ENCODE measurements at places on chromosomes 3 and 15.

DNA sequence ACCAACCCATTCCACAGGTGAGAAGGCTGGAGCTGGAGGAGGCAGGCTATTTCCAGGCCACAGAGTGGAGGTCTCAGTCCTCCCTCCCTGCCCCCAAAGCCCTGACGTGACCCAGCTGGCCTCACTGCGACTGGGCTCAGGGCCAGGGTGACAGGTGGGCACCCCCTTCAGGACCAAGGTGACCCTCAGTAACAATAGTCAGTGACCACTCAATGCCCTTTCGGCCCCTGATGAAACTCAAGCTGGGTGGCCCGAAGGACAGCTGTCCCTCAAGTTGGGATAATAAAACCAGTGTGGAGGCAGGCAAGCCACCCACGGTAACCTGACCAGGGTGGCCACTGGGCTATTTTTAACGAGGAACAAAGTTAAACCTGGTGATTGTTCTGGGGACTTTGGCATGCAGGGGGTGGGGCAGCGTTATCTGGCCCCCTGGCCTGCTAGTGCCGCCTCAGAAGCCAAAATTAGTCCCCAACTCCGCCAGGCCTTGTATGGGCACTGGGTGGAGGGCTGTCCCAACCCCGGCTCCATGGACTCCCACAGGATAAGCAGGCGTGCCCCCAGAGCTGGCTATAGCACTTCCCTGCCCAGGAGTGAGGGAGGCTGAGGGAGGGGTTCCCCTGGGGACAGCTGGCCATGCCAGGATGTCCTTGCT lies 1.1 kb downstream of the TNNC1 start:
- no peak for DNase-seq

DNA sequence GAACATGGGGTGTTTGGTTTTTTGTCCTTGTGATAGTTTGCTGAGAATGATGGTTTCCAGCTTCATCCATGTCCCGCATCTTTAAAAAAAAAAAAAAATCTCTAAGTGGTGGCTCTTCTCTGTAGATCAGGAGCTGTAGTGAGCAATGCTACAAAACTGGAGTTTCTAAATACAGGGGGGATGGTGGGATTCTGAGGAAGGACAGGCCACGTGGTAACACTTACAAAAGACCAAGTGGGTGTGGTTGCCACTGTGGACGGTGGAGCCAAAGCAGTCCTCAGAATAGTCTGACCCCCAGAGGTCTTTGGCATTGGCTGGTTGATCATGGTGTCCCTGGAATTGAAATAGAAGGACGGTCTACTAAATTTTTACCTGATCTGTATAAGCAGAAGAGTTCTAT lies 7.7 kb downstream of the CCRL2 start:
- DNase-seq = no peak

- peak; percentile 52 for DNase-seq
Observed at GRCh38 chr3:192844836-192845525, 72.7 kb downstream of the MB21D2 start.

DNA sequence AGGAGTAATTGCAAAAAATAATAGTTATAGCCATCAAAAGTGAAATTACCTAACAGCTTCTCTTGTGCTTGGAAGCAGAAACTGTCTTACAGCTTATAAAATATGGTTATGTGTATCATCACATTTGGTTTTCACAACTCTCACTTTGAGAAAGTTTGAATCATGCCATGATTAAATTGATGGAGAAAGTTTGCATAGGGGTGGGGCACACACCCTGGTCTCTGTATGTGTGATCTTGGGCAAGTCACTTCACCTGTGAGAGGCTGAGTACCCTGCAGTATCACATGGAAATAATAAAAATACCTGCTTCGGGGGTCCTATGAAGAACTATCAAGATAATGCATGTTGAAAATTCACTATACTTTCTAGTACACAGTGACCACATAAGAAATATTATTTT lies 471.4 kb downstream of the RAP2B start:
- no peak for DNase-seq

DNA sequence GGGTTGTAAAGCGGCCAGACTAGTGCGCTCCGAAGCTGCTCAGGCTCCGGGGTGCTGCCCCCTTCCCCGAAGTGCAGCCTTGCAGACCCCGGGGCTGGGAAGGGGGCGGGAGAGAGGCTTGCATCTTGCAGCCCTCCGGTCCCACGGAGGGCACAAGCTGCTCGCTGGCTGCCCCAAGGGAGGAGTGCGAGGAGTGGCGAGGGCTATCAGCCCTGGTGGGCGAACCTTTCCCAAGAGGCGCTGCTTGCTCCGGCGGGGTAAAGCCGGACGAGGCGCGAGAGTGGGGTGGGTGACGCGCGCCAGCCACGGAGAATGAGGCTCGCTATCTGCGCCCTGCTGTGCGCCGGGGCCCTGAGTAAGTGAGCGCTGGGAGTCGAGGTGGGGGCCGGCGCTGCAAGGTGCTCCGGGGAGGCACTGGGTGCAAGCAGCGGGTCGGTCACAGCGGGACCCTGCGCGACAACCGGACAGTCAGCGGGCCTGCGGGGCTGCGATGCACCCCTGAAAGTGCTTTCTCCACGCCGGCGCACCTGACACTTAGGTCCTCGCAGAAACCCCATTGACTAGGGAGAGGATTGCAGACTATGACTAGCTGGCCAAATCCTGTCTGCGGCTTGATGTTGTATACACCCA lies 12.7 kb upstream of the TOPBP1 start:
- DNase-seq = no peak

- no peak for DNase-seq
Observed at GRCh38 chr15:20646529-20647142, 105.0 kb upstream of the GOLGA6L6 start.

- peak; percentile 81 for DNase-seq
Observed at GRCh38 chr3:70999730-71000129, 583.8 kb downstream of the FOXP1 start.

- peak; percentile 83 for DNase-seq
Observed at GRCh38 chr3:87333393-87333892, 57.1 kb upstream of the POU1F1 start.

All from fibroblast of skin of abdomen (primary cell).